Esophagus squamous epithelium (tissue), 5 donors: ENCODE measurements at places on chromosomes 1 and 21.

- DNase-seq: no peak
Observed at GRCh38 chr21:29194342-29194741, 63.9 kb downstream of the MAP3K7CL start.

DNA sequence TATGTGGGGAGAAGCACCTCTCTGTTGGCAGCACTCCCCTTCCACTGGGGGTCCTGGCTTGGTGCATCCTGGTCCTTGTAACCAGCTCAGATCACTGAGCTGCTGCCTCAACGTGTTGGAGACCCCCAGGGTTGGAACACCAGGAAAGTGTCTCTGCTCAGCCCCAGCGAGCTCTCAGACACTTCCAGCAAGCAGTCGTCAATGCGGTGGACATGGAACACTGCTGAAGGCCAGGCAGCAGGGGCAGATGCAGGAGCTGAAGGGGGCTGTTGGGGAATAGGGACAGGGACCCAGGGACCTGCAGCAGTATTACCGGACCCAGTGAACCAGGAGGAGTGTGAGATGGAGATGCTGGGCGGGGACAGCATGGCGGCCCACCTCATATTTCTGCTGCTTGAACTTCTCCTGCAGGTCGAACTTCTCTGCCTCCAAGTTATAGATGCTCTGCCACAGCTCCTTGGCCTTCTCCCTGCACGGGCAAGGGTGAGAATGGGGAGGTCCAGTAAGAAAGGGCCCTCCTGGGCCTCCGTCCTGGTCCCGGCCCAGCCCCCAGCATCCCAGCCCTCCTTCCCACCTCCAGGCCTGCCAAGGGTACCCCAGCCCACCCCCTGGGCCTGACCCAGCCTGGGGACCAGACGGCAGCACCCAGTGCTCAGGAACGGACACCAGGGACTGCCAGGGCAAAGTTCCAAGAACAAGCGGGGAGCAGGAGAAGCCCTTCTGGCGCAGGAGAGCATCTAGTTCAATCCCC lies 16.4 kb downstream of the TNNT2 start:
- no peak for DNase-seq

GRCh38 chr1:13494712-13495111 lies 19.1 kb downstream of the LRRC38 start:
- no peak for DNase-seq

DNA sequence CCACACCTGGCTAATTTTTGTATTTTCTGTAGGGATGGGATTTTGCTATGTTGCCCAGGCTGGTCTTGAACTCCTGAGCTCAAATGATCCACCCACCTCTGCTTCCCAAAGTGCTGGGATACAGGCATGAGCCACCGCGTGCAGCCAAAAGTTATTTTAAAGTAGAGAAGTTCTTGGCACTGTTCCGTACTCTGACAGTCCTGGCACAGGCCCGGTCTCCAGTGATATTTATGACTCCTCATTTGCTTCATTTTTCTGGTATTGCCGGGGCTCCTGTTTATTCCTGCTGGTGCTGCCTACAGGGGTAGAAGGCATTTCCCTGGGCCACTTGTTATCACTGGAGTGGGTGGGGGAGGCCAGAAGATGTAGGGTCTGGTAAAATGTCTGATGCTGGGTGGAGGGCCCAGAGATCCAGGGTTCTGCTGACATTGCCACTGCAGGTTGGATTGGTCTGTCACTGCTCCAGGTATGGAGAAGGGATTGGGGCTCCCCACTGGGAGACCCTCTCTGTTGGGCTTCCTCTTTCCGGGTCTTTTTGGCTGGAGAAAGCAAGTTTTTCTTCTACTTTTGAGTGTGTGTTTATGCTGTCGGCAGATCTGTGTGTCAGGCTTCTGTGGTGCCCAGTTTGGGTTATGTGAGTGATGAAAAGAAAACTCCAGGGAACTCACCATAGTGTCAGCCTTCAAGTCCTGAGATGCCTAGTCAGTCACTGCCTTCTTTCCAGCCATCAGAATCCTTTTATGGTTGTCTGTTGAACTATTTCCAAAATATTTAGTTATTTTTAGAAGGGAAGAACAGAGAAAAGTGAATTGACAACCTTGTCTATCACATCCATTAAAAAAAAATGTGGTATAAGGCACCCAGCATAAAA lies 4.5 kb downstream of the MROH7 start:
- no peak for DNase-seq

DNA sequence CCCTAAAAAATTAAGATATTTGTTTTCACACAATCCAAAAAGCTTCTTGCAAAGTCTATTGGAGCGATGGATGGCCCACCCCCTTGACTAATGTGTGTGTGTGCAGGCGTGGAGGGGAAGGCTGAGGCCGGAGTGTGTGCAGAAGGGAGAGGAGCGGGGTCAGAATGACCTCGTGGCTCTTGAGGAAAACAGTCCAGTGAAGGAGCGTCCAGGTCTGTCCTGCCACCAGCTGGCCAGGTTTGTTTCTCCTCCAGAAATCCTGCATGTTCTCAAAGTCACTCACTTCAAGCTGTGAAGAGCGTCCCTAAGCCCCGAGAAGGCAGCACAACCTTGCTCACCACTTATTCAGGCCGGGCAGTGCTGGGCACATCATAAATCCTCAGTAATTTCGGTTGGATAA lies 69.5 kb upstream of the SSX2IP start:
- no peak for DNase-seq
